ENCODE measurements at places on chromosomes 5 and 9.

DNA sequence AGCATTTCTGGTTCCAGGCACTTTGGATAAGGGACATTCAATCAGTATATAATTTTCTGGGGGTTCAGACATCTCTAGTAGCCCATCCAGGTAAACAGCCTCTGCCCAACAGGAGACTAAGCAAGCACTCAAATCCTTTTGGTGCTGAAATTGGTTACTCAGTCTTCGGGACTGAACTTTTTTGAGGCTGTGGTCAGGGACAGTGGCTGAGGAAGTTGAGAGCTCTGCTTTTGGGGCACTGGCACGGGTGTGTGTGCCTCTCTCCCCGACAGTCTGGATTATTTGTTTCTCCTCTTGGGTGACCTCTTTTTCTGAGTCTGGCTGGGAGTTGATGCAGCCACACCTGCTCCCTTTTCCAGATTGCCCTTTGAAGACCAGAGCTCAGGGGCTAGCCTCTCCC lies 47.6 kb downstream of the ACER2 start:
- no peak for DNase-seq

- DNase-seq: no peak
Measured at GRCh38 chr9:14209399-14210345, 104.3 kb downstream of the NFIB start.

GRCh38 chr9:125744616-125745015 lies 2.6 kb upstream of the PBX3 start:
- DNase-seq: no peak

GRCh38 chr9:87622923-87623322 lies 103.0 kb upstream of the CTSL start:
- no peak for DNase-seq

GRCh38 chr9:130387398-130387797 lies 57.4 kb upstream of the ASS1 start:
- DNase-seq: no peak
